HFFc6 (cell line): ENCODE measurements at places on chromosomes 5 and 9.
A peak's percentile ranks its signal among the peaks of the same experiment; 100 is the strongest.

DNA sequence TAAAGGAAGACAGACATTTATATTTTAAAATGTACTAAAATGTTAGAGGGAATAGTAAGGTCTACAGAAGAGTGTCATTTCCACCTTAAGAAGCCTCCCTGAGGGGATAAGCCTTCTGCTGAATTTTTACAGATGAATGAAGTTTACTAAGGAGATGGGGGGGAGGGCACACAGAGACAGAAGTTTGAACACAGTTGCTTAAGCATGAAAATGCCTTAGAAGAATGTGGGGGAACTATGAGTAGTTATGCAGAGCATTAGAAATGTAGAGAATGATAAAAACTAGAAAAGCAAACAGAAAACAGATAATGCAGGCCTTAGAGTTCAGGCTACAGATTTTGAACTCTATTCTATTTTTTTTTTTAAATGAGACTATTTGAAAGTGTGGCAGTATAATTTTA lies 232.2 kb upstream of the VLDLR start:
- DNase-seq = no peak

- DNase-seq = peak; percentile 22
Observed at GRCh38 chr9:14438232-14439021, 124.5 kb upstream of the NFIB start.

DNA sequence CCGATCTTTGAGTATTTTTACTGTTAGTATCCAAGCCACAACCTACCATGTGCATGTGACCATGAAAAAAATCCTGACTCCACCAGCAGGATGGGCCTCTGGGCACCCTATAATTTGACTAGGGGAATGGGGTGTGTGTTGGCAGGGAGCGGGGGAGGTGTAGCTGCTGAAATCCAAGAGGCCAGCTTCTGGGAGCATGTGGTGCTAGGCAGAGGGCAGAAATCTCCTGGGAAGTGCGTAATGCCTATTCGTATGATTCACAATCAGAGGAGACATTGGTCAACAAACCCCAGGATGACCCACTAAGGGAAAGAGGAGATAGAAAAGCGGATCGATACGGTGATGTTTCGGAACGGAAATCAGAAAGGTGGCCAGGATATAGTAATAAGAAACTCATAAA lies 149.9 kb downstream of the ARSB start:
- DNase-seq = no peak

DNA sequence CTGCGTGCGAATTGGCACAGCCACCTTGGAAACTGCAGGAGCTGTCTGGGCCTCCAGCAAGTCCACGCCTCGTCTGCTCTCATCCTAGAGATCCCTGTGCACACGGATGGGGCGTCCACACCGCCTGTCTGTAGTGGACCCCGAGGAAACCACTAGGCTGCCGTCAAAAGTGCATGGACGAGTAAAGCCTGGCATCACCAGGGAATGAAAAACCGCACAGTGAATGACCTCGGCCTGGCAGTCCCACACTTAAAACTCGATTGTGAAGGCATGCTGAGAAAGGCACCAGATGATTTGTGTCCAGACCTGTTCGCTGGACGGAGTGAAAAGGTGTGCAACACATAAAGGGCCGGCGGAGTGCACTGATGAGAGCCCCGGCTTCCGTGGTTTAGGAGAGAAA lies 50.8 kb downstream of the MRPL36 start:
- DNase-seq = no peak

- DNase-seq = no peak
Observed at GRCh38 chr5:62043289-62044280, 262.4 kb upstream of the KIF2A start.
